ENCODE measurements at places on chromosomes 3 and 15. TPM values are rescaled to one million over a fixed set of nuclear protein-coding genes. Genes with fewer than 3 reads are reported as not detected.

The PLA2G4F gene
- polyA plus RNA-seq = 3.6 TPM

The BFSP2 gene
- not detected for polyA plus RNA-seq

The PLSCR1 gene
- 103 TPM for polyA plus RNA-seq

The TRIM71 gene
- 3.6 TPM for polyA plus RNA-seq

The C3orf22 gene
- 0.63 TPM for polyA plus RNA-seq

The DNAJC13 gene
- 43.4 TPM for polyA plus RNA-seq

The NAA50 gene
- 85.5 TPM for polyA plus RNA-seq

The NUP210 gene
- polyA plus RNA-seq = 26.0 TPM

The PLA1A gene
- 9.3 TPM for polyA plus RNA-seq

The COL6A6 gene
- 7.6 TPM for polyA plus RNA-seq

The EPHA6 gene
- 1.6 TPM for polyA plus RNA-seq

The TMEM158 gene
- polyA plus RNA-seq = 2.1 TPM

The XCR1 gene
- polyA plus RNA-seq = 1.2 TPM

The ARPIN gene
- polyA plus RNA-seq = 31.3 TPM

All from large intestine (tissue), 12 donors.